ENCODE measurements at places on chromosomes 1 and 21.

DNA sequence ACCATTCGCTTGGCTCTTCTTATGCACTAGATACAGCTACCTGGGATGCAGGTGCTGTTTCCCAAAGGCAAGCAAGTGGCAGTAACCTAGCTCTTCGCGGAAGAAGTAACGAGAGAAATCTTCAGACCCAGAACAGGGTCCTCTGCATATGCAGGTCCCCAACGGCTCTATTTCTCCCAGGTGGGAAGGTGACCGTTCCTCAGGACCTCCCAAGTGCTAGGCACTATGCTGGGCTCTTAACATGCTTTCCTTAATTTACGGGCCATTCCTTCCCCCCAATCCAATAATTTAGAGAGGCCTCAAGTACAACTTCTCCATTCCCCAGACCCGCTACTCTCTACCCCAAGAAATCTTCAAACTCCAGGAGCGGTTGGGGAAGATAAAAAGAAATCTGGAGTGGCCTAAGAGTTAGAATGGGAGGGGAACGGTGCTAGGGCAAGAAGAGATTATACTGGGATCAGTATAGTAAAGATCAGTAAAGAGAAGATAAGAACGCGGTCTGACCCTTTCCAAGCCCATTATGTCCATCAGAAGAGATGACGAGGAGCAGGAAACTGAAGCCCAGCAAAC is 410 bp downstream of the TXNDC12 start:
- DNase-seq = no peak

- DNase-seq = peak; percentile 0
Measured at GRCh38 chr1:73839922-73840321, 358.1 kb downstream of the LRRIQ3 start.

DNA sequence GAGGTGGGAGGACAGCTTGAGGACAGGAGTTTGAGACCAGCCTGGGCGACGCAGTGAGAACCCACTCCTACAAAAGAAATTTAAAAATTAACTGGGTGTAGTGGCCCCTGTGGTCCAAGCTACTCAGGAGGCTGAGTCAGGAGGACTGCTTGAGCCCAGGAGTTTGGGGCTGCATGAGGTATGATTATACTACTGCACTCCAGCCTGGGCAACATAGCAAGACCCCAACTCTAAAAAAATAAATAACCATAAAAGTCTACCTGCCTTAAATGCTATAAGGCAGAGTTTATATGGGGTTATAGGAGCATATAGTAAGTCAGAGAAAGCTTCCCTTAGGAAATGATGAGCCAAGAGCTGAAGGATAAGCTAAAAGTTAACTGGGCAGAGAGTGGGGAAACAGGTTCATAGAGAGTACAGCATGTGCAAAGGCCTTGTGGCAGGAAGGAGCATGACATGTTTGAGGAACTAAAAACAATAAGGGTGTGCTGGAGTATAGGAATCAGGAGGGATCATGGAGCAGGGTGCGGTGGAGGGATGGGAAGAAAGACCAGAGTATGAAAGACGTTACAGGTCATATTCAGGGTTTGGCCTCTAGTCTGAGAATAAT is 68.3 kb downstream of the ADSS2 start:
- DNase-seq = no peak

DNA sequence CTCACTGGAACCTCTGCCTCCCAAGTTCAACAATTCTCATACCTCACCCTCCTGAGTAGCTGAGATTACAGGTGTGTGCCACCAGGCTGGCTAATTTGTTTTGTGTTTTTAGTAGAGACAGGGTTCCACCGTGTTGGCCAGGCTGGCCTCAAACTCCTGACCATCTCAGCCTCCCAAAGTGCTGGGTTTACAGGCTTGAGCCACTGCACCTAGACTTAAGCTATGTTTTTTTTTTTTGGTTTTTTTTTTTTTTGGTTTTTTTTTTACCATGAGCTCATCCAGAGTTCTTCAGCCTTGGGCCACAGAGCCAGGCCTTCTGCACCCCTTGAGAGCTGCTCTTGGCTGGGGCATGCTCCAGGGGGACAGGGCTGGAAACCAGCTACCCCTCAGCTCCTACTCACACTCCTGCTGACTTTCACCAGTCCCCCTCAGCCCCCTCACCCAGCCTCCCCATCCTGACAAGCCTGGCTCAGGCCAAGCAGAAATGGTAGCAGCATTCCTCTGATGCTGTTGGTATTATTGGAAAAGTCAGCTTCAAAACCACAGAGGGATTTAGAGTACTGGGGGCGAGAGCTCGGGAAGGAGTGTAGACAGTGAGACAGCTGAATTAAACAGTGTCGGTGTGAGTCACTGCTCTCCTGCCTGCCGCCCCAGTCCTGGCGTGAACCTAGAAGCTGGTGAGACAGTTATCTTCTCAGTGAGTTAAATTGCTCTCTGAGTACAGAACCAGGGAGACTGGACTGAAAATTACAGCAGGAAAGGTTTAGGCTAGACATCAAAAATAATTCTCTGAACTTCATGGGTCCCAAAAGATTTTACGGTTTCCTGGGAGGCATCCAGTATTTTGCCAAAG is 63.7 kb downstream of the NAV1 start:
- DNase-seq = peak; percentile 97

- no peak for DNase-seq
Measured at GRCh38 chr1:17370618-17371017, 1.4 kb upstream of the PADI6 start.

Data from fibroblast of villous mesenchyme (primary cell).